ENCODE measurements at places on chromosomes 3 and 15. TPM values are rescaled to one million over a fixed set of nuclear protein-coding genes. Genes with fewer than 3 reads are reported as not detected.
A peak's percentile ranks its signal among the peaks of the same experiment; 100 is the strongest.

GRCh38 chr3:190385731-190386688 lies 2.0 kb upstream of the CLDN16 start:
- DNase-seq, result no peak
- H3K27me3 ChIP-seq, result no peaks in the 10 kb centered on the region
- peaks cover 5% of the 10 kb centered on the region for H3K4me1 ChIP-seq
- no peak overlapping the region for H3K4me3 ChIP-seq
- H3K36me3 ChIP-seq, result no peaks in the 10 kb centered on the region

GRCh38 chr3:171135549-171135948 lies 109.0 kb upstream of the SLC2A2 start:
- H3K27me3 ChIP-seq, result no peaks in the 10 kb centered on the region
- no peaks in the 10 kb centered on the region for H3K36me3 ChIP-seq
- no peak overlapping the region for H3K27ac ChIP-seq
- no peak for DNase-seq

GRCh38 chr3:184985586-184985985 lies 167.3 kb downstream of the C3orf70 start:
- DNase-seq, result no peak
- no peak overlapping the region for H3K27ac ChIP-seq
- H3K27me3 ChIP-seq, result no peaks in the 10 kb centered on the region

GRCh38 chr15:88225461-88225860 lies 31.1 kb downstream of the NTRK3 start:
- H3K27ac ChIP-seq, result no peak overlapping the region
- H3K4me1 ChIP-seq, result no peaks in the 10 kb centered on the region
- no peak overlapping the region for H3K4me3 ChIP-seq
- H3K36me3 ChIP-seq, result no peaks in the 10 kb centered on the region
- no peak for DNase-seq

DNA sequence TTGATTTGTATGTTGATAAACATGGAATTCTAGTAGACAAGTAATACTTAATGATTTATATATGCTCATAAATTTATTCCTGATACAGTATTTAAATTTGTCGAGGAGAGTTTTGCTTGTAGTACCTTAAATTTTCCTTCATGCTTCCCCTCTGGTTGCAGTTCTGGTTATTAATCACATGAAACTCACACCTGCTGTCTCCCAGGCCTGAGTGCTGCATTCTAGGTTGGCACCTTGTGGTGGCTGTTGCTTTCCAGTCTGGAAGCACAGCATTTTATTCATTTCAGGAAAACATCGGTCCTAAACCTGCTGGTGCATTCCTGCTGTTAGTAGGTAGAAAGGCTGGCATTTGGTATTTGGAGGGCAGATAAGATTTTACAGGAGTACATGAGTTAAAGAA lies 44.9 kb downstream of the ATP1B3 start:
- no peak overlapping the region for H3K27ac ChIP-seq
- H3K4me3 ChIP-seq, result no peak overlapping the region
- DNase-seq, result no peak
- no peaks in the 10 kb centered on the region for H3K27me3 ChIP-seq
- peaks cover 97% of the 10 kb centered on the region for H3K36me3 ChIP-seq

GRCh38 chr3:173009410-173009809 lies 131.6 kb downstream of the SPATA16 start:
- no peaks in the 10 kb centered on the region for H3K4me1 ChIP-seq
- no peaks in the 10 kb centered on the region for H3K27me3 ChIP-seq
- no peaks in the 10 kb centered on the region for H3K36me3 ChIP-seq

DNA sequence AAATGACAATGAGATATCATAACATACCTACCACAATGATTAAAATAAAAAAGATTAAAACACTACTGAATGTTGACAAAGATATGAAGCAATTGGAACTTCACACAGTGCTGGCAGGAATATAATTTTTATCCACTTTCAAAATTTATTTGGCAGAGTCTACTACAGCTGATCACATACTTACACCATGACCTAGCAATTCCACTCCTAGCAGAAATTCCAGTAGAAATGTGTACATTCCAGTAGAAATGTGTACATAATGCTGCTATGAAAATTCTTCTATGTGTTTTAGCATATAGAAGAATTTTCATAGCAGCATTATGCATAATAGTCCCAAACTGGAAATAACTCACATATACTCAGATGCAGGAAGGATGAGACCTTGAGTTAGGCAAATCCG lies 43.5 kb downstream of the IFT57 start:
- no peaks in the 10 kb centered on the region for H3K36me3 ChIP-seq
- H3K4me3 ChIP-seq, result no peak overlapping the region
- no peaks in the 10 kb centered on the region for H3K27me3 ChIP-seq
- no peak for DNase-seq

DNA sequence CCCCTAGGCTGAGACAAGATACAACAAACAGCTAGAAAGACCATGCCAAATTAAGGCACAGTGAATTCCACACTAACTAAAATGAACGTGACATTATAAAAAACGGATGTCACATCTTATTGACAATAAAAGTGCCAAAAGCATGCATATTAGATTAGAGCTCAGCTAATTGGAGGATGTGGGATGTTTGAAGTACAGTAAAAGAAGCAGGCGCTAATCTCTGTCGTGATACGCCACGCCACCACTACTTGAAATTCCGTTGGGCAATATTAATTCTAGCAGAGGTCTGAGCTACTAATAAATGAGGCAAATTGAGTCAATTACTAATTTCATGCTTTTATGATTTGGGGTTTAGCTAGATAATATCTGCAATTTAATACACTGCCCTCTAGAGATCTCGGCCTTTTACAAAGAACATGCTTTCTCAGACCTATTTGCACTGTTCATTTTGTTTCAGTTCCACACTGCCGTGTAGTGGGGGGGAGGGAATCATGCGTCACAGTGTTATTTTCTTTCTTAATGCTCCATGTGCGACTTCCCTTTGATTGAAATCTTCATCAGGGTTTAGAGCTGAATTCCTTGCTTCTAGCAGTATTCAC lies 52.9 kb upstream of the ROBO2 start:
- no peak for DNase-seq
- no peaks in the 10 kb centered on the region for H3K4me1 ChIP-seq
- no peaks in the 10 kb centered on the region for H3K36me3 ChIP-seq
- H3K27me3 ChIP-seq, result no peaks in the 10 kb centered on the region
- no peak overlapping the region for H3K4me3 ChIP-seq
- H3K27ac ChIP-seq, result no peak overlapping the region

DNA sequence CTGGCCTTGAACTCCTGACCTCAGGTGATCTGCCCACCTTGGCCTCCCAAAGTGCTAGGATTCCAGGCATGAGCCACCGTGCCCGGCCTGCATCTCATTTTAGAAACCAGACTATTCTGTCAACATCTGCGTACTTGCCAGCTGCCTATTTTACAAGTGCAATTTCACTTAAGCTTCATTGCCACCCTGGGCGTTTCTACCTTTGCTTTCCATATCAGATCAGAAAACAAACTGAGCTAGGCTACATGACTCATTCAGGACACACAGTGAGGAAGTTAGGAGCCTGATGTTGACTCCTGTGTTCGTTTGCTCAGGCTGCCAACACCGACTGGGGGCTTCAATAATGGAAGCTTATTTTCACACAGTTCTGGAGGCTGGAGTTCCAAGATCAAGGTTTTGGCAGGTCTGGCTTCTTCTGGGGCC lies 42.3 kb upstream of the KLHL25 start:
- no peak overlapping the region for H3K27ac ChIP-seq
- H3K36me3 ChIP-seq, result no peaks in the 10 kb centered on the region
- H3K27me3 ChIP-seq, result no peaks in the 10 kb centered on the region
- H3K4me3 ChIP-seq, result no peak overlapping the region
- DNase-seq, result no peak

DNA sequence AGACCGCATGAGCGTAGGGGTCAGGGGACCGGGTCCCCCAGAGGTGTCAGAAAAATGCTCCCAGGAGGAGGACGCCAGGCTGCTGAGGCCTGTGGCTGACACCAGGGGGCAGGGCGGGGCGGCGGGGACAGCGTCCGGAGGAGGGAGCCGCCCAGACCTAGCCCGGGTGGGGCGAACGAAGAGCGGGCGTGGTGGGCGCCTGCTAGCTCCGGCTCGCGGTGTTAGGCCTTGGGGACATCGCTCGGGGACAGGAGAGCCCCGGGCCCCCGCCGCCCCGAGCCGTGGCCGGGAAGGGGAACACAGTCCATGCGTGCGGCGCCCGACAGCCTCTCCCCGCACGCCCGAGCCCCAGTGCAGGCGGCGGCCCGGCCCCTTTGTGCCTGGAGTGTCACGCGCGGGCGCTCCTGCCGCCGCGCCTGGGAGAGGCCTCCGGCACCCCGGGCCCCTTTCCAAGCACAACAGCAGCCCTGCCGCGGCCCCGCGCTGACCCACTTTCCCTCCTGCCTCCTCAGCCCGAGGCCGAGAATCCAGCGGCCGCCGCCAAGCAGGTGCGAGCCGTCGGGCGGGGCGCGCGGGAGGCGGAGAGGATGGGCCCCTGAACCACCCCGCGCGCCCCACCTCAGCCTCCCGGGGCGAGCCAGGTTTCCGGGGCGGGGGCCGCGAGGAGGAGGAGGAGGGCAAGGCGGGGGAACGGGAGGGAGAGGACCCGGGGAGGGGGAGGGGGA lies 111.0 kb upstream of the KLF13 start:
- H3K4me1 ChIP-seq, result peaks cover 63% of the 10 kb centered on the region
- peak; percentile 90 for DNase-seq
- H3K27ac ChIP-seq, result peak overlapping the region; percentile 100
- H3K4me3 ChIP-seq, result peak overlapping the region; percentile 60
- H3K27me3 ChIP-seq, result no peaks in the 10 kb centered on the region
- H3K36me3 ChIP-seq, result no peaks in the 10 kb centered on the region

DNA sequence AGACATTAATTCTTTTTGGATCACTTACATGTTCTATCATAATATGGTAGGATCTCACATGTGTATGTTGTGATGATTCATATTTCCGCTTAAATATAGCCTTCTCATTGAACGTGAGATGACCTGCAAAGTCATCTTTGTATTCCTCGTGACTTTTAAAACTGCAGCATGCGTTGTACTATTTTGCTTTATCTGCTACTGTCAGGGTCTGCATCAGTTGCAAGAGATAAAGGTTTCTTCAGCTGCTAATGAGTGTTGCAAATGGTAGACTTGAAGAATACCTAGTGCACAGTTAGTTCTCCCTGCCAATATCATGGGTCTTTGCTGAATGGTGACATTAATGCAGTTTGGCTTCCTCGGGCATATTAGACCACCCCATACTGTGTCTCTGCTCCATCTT lies 31.8 kb downstream of the REC114 start:
- H3K36me3 ChIP-seq, result no peaks in the 10 kb centered on the region
- no peak for DNase-seq
- no peak overlapping the region for H3K27ac ChIP-seq

GRCh38 chr15:47824147-47824546 lies 106.8 kb downstream of the SEMA6D start:
- no peaks in the 10 kb centered on the region for H3K4me1 ChIP-seq
- DNase-seq, result no peak
- H3K4me3 ChIP-seq, result no peak overlapping the region
- no peak overlapping the region for H3K27ac ChIP-seq
- no peaks in the 10 kb centered on the region for H3K27me3 ChIP-seq
- no peaks in the 10 kb centered on the region for H3K36me3 ChIP-seq

DNA sequence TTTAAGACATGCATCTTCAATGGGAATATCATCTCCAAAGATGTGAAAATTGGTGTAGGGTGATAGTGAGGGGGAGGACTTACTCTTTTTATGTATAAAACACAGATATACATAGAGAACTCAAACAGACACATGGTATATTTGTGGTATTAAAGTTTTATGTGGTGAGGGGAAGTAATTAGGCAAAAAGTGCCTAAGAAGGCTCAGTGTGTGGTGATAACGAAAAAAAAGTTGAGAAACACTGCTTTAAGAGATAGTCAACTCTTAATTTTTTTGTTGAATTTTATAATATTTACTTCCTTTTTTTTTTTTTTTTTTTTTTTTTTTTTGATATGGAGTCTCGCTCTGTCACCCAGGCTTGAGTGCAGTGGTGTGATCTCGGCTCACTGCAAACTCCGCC lies 174.2 kb upstream of the FRMD4B start:
- DNase-seq, result no peak
- no peak overlapping the region for H3K27ac ChIP-seq
- peaks cover 3% of the 10 kb centered on the region for H3K4me1 ChIP-seq
- H3K4me3 ChIP-seq, result no peak overlapping the region
- H3K36me3 ChIP-seq, result no peaks in the 10 kb centered on the region

- H3K4me3 ChIP-seq, result no peak overlapping the region
- H3K27ac ChIP-seq, result no peak overlapping the region
- H3K4me1 ChIP-seq, result no peaks in the 10 kb centered on the region
- H3K27me3 ChIP-seq, result no peaks in the 10 kb centered on the region
- no peak for DNase-seq
Measured at GRCh38 chr15:66067687-66068086, 185.9 kb downstream of the MEGF11 start.

DNA sequence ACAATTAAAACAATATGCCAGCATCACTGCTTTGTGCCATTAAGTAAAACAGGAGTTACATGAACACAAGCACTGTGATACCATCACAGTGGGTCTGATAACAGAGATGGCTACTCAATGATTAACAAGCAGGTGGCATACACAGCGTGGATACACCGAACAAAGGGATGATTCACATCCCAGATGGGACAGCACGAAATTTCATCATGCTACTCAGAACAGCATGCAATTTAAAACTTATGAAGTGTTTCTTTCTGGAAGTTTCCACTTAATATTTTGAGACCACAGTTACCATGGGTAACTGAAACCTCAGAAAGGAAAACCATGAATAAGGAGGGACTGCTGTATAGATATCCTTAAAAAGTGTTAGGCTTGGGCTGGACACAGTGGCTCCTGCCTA lies 44.5 kb downstream of the SLC24A1 start:
- no peak overlapping the region for H3K27ac ChIP-seq
- no peak for DNase-seq
- H3K36me3 ChIP-seq, result peaks cover 95% of the 10 kb centered on the region
- H3K4me3 ChIP-seq, result no peak overlapping the region
- H3K27me3 ChIP-seq, result no peaks in the 10 kb centered on the region

- no peaks in the 10 kb centered on the region for H3K36me3 ChIP-seq
- H3K27ac ChIP-seq, result no peak overlapping the region
- H3K27me3 ChIP-seq, result no peaks in the 10 kb centered on the region
Measured at GRCh38 chr3:94686208-94686607, 623.3 kb downstream of the NSUN3 start.

- H3K4me1 ChIP-seq, result peaks cover 3% of the 10 kb centered on the region
- no peak overlapping the region for H3K27ac ChIP-seq
- H3K27me3 ChIP-seq, result no peaks in the 10 kb centered on the region
- no peaks in the 10 kb centered on the region for H3K36me3 ChIP-seq
Measured at GRCh38 chr3:32077260-32078084, 28.9 kb upstream of the GPD1L start.

GRCh38 chr3:151314593-151314992 lies 2.0 kb downstream of the GPR87 start:
- H3K27ac ChIP-seq, result no peak overlapping the region
- H3K4me3 ChIP-seq, result no peak overlapping the region

DNA sequence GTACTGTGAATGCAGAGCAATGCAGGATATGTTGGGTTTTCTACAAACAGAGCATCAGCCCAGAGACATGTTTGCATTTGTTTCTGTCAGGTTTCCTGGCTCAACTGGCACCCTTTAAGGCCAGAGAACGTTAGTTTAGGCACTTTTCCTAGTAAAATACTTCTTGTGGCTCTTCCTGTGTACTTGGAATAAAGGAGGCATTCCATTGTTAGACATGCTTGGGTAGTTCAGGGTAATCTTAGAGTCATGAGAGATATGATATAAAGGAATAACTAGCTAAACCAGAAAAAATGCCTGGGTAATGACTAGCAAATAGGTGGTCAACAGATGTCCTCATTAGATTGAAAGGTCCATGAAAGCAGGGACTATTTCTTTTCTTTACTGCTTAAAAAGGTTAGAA lies 60.4 kb upstream of the RBM5 start:
- H3K27me3 ChIP-seq, result no peaks in the 10 kb centered on the region
- no peaks in the 10 kb centered on the region for H3K4me1 ChIP-seq
- no peak overlapping the region for H3K4me3 ChIP-seq
- no peak for DNase-seq
- no peak overlapping the region for H3K27ac ChIP-seq

The GABRB3 gene
- 0.94 TPM for total RNA-seq

The SCN5A gene
- total RNA-seq, result 0.97 TPM

The NOX5 gene
- 0.23 TPM for total RNA-seq

The ZSCAN2 gene
- total RNA-seq, result 5.8 TPM

The FOXB1 gene
- total RNA-seq, result not detected

Data from left lung (tissue), 14 donors.